ENCODE measurements at places on chromosomes 16 and 17.
A peak's percentile ranks its signal among the peaks of the same experiment; 100 is the strongest.

GRCh38 chr16:49921791-49922456, 66.0 kb upstream of the ZNF423 start:
- peak; percentile 72 for DNase-seq

- no peak for DNase-seq
Measured at GRCh38 chr17:40509626-40510327, 8.4 kb upstream of the TNS4 start.

- no peak for DNase-seq
Measured at GRCh38 chr17:4307179-4307930, 43.6 kb upstream of the ANKFY1 start.

DNA sequence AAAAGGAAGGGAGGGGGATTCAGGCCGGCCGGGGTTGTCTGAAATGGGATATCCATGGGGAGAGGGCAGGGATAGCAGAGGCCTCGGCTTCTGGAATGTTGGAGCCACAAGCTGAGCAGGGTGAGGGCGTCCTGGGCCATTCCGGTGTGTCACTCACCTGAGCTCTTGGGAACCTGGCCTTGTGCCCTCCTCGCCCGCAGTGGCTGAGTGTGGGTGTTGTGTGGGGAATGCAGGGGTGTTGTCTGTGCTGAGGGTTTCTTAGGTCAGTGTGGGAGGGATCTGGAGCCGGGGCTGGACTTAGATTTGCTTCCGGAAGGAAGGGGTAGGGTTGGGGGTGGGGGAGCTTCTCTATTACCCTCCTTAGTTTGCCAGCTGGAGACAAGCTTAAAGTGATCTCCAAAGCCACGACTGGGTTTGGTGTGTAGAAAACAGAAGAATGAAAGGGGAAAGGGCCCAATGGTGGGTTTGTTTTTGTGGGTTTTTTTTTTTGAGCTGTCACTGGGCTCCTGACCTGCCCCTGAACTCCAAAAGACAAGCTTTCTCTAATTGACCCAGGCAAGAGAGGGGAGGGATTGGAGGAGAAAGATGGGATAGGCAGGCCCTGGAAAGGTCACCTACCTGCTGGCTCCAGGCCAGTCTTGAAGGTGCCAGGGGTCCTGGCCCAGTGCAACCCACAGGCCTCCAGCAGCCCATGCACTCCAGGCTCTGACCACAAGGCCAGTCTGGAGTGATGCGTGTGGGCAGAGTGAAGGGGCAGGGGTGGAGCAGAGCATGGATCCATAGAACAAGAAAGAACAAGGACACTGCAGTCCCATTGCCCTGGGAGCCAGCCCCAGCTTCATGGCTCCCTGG, at the start of gene SULT1A2:
Gene SULT1A2 (minus strand): TSS at position 211 of the 852 bp plus-strand sequence. CDS start 1,120 bp downstream, outside the sequence.
- DNase-seq: no peak

GRCh38 chr17:17696085-17696484, 14.8 kb downstream of the RAI1 start:
- peak; percentile 39 for DNase-seq

- DNase-seq: no peak
Measured at GRCh38 chr16:61421111-61421510, 615.1 kb downstream of the CDH8 start.

DNA sequence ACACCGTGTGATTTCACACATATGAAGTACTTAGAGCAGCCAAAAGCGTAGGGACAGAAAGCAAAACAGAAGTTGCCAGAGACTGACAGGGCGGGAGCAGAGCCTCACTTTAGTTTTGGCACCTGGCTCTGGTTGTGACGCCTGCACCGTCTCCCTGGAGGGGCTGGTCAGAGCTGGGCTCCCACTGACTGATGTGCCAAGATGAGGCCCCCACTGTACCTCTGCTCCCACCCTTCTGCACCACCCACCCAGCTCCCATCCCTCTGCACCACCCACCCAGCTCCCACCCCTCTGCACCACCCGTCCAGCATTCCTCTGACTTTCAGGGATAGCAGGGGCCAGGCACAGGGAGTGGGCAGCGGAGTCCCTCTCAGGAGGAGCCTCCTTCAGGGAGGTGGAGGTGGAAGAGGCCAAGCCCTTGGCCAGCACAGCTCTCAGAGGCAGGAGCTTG, 3.2 kb upstream of the PRSS21 start:
- no peak for DNase-seq

DNA sequence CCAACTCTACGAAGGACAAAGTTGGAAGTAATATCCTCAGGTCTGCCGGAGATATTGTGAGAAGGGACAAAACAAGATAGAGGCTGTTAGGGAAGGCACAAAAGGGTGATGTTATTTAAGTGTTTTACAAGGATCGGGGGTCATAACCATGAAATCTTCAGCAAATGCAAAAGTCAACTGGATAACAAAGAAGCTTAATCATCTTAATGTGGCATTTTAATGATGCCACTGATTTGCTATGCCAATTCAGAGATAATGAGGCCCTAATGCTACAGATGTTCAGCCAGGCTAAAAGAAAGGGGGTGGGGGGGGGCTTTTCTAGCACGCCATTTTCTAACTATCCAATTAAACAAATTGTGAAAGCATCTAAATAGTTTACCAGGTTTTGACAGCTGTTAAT, 63.1 kb downstream of the IKZF3 start:
- no peak for DNase-seq

DNA sequence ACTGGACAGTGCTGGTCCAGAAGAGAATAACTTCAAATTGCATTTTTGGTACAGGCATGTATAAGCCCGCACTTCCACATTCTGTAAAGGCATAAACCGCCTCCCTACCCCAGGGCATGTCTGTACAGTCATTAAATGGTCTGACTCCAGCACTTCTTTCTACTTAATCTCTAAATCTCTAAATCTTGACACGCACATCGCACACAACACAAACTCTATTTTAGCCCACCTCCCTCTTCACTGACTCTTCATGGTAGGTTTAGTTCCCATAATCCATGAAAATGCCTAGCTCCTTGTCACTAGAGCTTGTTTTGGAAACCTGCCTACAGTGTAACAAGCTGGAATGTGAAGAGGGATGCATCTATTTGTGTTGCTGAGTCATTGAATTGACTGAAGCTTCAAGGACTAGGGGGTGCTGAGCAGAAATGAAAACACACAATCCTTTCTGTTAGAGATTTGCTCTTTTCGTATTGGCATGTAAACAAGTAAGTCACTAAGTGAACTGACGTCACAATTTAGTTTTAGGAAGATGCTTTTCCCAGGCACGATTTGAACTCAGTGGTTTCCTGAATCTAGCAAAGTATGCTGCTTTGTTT, 1.6 kb upstream of the DUSP14 start:
- DNase-seq: no peak

GRCh38 chr17:12429116-12429515, 236.6 kb upstream of the MYOCD start:
- DNase-seq: no peak

- DNase-seq: no peak
Measured at GRCh38 chr17:5184288-5184687, 7.4 kb downstream of the ZNF594 start.

DNA sequence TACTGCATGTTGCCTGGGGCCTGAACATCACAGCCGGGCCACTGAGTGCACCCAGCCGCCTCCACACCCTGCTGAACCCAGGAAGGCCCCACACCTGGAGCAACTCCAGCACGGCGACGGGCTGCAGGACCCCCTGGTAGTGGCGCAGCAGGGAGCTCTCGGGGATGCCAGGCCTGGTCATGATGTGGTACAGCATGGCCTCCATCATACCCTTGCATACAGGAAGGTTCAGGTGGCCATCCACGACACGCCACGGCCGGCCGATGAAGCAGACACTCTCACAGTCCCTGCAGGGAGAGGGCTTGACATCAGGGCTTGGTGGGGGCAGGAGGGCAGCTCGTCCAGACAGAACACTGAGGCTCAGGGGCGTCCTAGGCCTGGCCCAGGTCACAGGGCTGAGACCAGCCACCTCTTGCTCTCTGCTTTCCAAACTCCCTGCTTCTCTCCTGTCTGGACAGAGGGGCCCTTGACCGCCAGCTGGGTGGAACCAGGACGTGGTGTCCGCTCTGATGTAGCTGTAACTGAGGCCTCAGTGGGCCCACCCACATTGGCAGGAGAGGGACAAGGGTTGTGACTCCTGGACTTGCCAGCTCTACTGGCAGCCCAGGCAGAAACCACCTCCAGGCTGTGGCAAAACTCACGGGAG, 60.3 kb downstream of the IL21R start:
- DNase-seq: no peak

- peak; percentile 79 for DNase-seq
Measured at GRCh38 chr16:56191156-56191815, at the start of gene GNAO1. GNAO1 (plus strand) TSS chr16:56191489; CDS start chr16:56192236, 747 bp downstream.

GRCh38 chr17:43754947-43755346, 3.6 kb downstream of the SOST start:
- no peak for DNase-seq

DNA sequence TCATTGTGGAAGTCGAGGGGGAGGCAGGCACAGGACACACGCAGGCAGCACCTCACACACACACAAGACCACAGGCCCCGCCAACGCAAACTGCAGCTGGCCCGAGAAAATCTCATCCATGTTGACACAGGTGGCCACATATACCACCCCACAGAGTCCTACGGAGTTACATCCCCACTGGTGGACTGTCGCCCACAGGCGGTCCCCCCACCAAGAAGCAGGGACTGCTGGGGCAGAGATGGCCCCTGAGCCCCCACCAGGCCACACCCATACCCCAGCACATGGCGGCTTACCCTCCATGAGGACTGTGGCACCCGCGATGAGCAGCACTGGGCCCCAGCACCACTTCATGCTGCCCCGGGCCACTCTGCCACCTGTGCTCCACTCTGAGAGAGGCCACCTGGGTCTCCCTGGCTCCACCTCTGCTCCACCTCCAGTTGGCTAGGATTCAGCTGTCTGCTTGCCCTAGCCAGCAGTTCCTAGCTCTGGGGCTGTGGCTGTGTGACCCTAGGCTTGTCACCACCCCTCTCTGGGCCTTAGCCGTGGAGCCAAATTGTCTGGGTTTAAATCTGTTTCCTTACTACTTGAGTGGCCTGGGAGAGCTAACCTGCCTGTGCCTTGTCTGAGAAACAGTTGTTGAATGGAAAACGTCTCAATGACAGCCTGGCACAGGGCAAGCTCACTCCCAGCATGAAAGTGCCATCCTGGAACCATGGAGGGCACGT, at the start of gene PRSS53:
Gene PRSS53 (minus strand): TSS at position 485 of the 725 bp plus-strand sequence. CDS start 134 bp downstream, at position 351.
- DNase-seq: no peak

- no peak for DNase-seq
Measured at GRCh38 chr16:68910051-68910450, 66.7 kb downstream of the TANGO6 start.

DNA sequence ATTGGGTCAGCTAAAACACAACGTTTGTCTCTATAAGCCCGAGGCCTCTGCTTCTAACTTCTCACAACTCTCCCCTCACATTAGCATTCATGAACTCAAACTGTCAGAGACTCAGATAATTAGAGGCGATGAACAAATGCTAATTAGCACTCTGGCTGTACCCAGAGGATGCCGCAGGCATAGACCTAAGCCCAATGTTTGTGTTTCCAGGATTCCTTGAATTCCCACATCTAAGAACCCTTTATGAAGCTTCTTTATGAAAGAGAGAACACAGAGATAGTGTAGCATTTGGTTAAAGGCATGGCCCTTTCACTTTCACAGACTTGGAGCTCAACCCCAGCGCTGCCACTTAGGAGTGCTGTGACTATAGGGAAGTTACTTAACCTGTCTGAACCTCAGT, 512.2 kb downstream of the GRIN2A start:
- DNase-seq: no peak

GRCh38 chr17:50781167-50781566, 13.8 kb upstream of the ANKRD40CL start:
- peak; percentile 13 for DNase-seq

DNA sequence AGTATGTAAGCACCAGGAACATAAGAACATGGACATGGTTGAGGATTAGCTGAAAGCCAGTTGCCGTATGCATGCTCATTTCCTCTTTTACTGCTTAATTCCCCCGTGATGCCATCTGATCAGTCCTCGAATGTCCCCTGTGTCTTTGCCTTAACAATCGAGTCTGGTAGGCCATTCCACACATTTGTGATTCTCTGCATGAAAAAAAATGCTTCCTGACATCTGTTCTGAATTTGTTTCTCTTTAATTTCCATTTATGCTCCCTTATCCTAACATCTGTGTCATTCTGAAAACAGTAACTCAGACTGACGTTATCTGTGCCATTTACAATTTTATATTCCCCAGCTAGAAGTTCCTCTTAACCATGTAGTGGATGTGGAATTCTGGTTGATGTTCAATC, 158.2 kb upstream of the TOX3 start:
- no peak for DNase-seq

DNA sequence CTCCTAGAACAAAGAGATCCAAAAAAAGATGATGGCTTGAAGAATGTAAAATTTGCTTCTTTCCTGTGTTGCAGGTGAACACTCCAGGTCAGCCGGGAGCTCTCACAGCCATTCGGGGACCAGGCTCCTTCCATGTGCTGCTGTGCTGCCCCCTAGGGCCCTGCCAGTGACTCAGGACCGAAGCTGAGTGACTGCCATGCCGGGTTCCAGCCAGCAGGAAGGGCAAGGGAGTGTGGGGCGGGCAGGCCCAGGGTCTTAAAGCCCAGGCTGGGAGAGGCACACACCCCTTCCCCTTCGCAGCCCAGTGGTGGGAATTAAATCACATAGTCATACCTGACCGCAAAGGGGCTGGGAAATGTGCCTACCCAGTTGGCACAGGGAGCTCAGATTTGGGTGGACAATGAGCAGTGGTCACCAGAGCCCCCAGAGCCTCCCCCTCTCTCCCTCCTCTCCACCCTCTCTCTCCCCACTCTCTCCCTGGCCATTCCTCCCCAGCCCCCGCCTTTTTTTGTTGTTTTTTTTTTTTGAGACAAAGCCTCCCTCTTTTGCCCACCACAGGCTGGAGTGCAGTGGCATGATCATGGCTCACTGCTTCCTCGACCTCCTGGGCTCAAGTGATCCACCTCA, 11.5 kb downstream of the EPOP start:
- DNase-seq: peak; percentile 75

GRCh38 chr17:55037828-55038227, 69.3 kb downstream of the STXBP4 start:
- DNase-seq: peak; percentile 16

- DNase-seq: no peak
Measured at GRCh38 chr16:55574811-55575210, 8.3 kb downstream of the CAPNS2 start.

GRCh38 chr17:33197342-33197741, 95.8 kb downstream of the ASIC2 start:
- no peak for DNase-seq
